ENCODE measurements at places on chromosomes 6 and 20.

DNA sequence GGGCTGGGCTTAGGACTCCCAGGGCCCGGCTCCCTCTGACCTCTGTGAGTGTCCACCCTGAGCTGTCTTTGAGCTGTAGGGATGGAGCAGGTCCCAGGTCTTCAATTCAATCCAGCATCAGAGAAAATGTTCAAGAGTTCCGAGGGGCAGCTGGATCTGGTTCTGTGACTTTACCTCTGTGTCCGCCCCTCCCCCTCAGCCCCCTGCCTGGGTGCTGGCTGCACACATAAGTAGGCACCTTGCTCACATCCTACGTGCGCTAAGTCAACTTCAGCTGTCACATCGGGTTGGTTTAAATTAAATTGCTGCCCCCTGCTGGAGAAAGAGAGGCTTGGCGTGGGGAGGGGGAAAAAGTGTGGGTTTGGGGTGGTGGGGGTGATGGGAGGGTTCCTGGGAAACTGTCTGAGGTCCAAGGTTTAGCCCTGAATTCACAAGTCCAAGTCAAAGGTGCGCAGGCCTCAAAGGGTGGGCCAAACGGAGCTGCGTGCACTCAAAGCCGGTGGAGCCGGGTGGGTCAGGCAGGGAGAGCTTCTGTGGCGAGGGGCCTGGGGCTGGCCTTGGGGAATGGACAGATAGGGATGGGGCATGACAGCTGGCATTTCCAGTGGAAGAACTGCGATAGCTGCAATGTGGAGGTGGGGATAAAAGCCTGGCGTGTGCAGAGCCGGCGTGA lies 3.0 kb downstream of the WFDC5 start:
- peak; percentile 36 for DNase-seq

- DNase-seq: no peak
These were observed 67.9 kb upstream of the EEF1E1 start for GRCh38 chr6:8170245-8170644.

DNA sequence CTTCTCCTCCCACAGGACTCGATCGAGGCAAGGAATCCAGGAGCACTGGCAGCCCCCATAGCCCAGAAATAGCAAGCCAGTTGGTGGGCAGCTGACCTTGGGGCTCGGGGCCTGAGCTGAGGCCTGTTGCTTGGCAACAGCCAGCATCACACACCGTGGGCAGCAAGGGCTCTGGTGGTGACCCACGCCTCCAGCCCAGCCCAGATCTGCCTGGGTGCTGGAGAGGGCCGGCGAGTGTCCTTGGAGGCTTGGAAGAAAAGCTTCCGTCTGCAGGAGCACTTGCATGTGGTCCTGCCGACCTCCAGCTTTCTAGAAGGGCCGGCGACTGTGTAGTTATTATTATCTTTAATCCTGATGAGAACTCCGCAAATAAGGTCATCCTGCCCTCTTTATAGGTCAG lies 67.3 kb downstream of the STK35 start:
- no peak for DNase-seq

GRCh38 chr6:119517428-119517827 lies 167.9 kb upstream of the MAN1A1 start:
- peak; percentile 20 for DNase-seq

- peak; percentile 21 for DNase-seq
These were observed 44.0 kb downstream of the SMPDL3A start for GRCh38 chr6:122833021-122833491.

DNA sequence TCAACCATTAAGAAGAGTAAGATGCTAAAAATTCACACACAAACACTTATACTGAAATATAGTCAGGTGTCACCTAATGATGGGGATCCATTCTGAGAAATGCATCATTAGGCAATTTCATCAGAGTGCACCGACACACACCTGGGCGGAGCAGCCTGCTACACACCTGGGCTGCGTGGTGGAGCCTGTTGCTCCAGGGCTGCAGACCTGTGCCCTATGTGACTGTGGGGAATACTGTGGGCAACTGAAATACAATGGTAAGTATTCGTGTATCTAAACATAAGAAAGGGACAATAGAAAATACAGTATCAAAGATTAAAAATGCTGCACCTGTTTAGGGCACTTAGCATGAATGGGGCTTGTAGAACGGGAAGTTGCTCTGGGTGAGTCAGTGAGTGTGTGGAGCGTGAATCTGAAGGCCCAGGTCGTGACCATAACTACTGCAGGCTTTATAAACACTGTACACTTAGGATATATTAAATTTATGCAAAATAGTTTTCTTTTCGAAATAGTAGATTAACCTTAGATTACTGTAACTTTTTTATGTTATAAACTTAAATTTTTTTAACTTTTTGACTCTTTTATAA lies 124.4 kb upstream of the AFDN start:
- DNase-seq: no peak

- DNase-seq: no peak
These were observed 1.3 kb upstream of the ENPP4 start for GRCh38 chr6:46128476-46128875.

- no peak for DNase-seq
These were observed 43.5 kb downstream of the CDS2 start for GRCh38 chr20:5170341-5170740.

DNA sequence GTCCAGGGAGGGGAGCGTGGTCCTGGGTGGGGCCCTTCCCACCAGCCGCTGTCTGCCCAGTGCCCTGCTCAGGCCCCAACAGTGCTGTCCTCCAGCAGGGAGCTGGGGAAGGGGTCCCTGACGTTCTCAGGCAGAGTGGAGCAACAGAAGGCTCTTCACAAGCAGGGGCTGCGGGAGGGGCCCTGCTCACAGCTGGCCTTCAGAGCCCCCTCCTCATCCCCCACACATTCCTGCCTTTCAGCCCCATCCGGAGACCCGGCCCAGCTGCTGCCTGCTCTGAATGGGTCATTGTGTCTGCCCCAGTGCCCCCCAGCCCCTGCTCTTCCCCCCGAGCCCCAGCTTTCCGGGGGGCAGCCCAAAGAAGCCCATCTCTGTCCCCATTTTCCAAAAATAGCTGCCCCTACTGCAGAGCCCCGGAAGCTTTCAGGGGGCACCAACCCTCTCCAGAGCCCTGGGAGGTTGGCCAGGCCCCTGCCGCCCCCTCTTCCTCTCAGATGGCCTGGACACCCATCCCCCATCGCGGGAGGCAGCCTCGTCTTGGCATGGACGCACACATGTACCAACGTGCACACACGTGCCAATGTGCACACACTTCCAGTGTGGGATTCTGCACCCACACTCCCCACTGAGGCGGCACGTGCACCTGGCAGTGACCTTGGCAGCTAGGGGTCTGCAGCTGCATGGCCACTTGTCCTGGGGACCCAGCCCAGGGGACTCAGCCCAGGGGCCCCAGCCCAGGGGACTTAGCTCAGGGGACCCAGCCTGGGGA lies 3.7 kb downstream of the COL20A1 start:
- DNase-seq: no peak

DNA sequence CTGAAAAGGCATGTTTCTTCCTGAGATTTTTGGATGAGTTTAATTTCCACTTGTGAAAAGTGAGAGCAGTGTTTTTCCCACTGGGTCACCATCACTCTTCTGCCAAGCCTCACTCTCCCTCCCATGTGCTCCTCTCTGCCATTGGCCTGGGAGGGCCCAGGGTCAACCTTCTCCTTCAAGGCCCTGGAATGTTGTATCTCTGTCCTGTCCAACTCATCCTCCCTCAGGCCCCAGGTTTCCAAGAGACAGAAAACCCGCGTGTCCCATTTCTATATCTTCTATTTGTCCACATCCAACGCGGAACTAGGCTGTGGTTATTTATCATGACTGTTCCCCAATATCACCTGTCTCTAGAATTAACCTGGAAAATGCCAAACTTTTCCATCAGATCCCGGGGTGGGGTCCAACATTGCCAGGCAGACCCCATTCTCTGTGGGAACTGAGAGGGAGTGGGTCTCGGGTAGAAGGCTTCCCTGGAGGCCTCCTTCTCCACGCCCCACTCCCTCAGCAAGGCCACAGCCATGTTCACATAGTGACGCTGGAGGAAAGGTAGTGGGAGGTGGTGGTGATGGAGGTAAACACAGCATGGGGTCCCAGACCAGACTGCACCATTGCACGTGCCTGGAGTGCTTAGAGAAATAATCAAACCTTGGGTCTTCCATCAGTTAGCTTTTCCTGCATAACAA lies 173.5 kb downstream of the SCP2D1 start:
- no peak for DNase-seq

DNA sequence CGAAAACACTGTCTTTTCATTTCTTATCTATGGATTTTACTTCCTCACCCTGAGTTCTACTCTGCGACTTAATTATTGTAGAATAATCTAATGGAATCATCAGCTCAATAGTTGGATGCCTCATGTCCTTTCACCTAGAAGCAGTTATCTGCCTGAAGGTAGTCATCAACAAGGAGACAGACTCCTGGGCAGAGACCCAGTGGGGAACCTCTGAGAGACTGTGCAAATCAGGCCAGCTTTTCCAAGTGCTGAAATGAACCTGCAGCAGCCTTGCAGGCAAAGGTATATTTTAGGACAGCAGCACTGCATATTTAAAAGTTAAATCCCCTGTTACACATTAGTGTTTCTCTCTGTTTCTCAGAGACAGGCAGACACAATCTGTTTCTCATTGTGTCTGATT lies 99.7 kb upstream of the STMND1 start:
- peak; percentile 20 for DNase-seq

DNA sequence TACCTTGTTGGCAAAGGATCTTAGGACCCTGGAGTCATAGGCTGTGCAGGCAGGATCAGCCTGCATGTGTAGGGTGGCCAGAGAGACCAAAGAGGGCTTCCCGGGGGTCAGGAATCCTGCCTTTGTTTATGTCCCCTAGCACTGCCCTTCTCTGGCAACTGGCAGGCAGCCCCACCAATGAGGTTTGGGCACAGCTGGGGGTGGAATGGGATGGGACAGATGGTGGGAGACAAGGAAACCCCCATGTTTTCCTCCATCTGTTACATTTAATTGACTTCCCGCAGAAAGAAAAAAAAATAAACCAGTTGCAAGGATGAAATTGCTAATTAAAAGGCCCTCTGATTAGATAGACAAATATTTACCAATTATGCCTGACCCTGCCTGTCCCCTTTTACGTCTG lies 27.6 kb downstream of the CD40 start:
- DNase-seq: no peak

- DNase-seq: no peak
These were observed 27.4 kb upstream of the BMP2 start for GRCh38 chr20:6740096-6740495.

Data from choroid plexus epithelial cell (primary cell).